ENCODE measurements at places on chromosomes 1 and 21.

DNA sequence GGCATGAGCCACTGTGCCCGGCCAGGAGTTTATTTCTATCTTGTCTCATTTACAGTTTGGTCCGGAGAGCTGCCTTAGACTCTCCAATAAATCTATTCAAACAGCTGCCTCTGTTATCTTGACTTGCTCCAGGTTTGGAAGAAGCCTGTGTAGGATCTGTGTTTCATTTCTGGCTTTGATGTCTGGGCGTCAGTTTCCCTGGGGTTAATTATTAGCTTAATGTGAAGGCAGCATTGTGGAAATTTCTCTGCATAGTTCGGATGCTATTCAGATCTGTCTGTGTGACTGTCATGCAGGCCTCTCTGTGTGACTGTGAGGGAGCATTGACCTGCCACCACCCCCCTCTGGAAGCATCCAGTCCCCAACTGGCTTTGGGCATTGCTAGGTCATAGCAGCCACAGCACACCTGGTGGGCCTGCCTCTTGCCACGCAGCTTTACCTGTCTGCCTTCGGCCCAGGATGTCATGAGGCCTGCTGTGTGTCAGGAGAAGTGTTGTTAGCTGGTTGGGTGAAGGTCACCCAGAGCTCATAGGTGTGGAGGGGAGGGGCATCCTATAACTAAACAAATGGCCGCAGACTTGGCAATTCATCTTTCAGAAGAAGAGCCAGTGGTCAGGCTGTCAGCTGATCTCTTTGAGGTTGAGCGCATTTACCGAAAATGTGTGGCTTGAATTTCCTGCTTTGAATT, 9.8 kb downstream of the IFNGR2 start:
- DNase-seq = no peak

DNA sequence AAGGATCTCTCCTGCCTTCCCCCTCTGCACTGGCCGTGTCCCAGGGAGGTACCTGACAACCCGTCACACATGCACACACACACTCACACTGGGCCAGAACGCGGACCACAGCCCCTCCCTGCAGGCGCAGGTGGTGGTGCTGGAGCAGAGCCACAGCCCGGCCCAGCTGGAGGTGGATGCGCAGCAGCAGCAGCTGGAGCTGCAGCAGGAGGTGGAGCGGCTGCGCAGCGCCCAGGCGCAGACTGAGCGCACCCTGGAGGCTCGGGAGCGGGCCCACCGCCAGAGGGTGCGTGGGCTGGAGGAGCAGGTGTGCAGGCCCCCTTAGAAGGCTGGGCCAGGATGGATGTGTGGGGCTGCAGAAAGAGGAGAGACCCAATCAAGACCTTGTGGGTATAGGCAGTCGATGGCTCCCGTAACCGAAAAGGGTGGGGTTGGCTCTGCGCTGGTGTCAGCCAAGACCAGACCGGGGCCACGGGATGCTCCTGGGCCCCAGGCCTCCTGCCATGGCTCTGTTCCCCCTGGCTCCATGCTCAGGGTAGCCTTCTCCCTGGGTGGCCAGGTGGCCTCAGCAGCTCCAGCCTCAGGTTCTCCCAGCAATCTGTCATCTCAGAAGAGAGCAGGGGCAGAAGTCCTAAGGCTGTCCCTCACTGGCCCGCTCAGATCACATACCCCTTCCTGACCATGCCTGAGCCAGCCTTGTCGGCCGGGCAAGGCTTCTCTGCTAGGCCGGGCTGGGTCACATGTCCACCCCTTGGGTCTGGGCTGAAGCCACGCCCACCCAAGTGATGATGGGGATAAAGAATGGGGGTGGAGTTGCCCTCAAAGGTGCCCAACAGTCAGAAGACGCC, 8.9 kb downstream of the MFAP2 start:
- no peak for DNase-seq

DNA sequence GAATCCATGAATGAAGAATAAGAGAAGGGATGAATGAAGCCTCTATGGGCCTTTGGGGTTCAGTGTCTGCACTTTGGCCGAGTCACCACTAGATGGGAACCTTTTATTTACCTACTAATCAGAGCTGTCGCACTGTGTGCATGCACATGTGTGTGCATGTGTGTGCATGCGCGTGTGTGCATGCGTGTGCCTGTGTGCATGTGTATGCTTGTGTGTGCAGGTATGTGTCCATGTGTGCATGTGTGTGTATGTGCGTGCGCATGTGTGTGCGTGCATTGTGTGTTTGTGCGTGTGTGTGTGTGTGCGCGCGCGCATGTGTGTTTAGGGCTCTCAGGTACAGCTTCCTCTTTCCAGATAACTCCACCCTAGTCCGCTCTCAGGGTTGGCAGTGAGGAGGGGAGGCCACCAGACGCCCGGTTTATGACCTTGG, 20.4 kb upstream of the UBXN10 start:
- DNase-seq = no peak

GRCh38 chr21:44583800-44584147, 3.4 kb upstream of the KRTAP10-5 start:
- no peak for DNase-seq

- peak; percentile 86 for DNase-seq
Observed at GRCh38 chr1:112358798-112359408, 37.1 kb upstream of the CTTNBP2NL start.

DNA sequence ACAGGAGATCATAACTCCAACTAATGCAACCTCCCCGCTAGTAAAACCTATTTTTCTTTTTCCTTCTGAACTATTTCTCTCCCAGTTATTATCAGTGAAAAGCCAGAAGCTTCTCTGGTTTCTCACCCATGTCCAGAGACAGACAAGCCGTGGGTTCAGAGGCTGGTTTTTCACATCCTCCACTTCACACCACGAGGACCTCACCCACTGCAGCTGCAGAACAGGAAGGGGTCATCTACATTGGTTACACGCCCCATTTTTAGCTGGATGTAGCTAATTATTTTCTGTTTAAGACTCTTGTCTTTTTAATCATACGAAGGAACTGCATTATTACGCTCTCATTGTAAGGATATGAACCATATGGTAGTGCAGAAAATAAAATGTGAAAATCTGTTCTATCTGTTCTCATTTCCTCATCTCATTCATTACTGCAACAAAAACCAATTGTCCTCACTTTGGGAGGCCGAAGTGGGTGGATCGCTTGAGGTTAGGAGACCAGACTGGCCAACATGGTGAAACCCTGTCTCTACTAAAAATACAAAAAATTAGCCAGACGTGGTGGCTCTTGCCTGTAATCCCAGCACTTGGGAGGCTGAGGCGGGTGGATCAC, 39.1 kb upstream of the CLDN14 start:
- no peak for DNase-seq
